ENCODE measurements at places on chromosomes 13 and 19. TPM values are rescaled to one million over a fixed set of nuclear protein-coding genes. Genes with fewer than 3 reads are reported as not detected.
A peak's percentile ranks its signal among the peaks of the same experiment; 100 is the strongest.

- H3K27me3 ChIP-seq = no peaks in the 10 kb centered on the region
- no peak overlapping the region for H3K4me3 ChIP-seq
- H3K4me1 ChIP-seq = no peaks in the 10 kb centered on the region
- no peak for DNase-seq
- no peak overlapping the region for H3K27ac ChIP-seq
Measured at GRCh38 chr13:110227864-110228643, 78.9 kb downstream of the COL4A1 start.

DNA sequence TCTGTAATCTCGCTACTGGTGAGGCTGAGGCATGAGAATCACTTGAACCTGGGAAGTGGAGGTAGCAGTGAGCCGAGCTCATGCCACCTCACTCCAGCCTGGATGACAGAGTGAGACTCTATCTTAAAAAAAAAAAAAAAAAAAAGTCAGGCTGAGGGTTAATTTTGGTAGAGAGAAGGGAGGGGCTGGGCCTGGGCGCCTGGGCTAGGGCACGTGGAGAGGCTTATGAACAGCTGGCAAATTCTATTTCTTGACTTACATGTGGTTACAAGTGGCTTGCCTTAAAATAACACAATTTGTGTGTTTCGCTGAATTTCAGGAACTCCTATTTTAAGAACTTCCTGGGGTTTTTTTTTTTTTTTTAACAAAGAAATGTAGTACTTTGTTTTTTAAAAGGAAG lies 47.6 kb upstream of the MAP3K10 start:
- no peak for DNase-seq
- no peak overlapping the region for H3K4me3 ChIP-seq
- no peaks in the 10 kb centered on the region for H3K36me3 ChIP-seq
- no peaks in the 10 kb centered on the region for H3K27me3 ChIP-seq
- H3K4me1 ChIP-seq = peaks cover 59% of the 10 kb centered on the region

DNA sequence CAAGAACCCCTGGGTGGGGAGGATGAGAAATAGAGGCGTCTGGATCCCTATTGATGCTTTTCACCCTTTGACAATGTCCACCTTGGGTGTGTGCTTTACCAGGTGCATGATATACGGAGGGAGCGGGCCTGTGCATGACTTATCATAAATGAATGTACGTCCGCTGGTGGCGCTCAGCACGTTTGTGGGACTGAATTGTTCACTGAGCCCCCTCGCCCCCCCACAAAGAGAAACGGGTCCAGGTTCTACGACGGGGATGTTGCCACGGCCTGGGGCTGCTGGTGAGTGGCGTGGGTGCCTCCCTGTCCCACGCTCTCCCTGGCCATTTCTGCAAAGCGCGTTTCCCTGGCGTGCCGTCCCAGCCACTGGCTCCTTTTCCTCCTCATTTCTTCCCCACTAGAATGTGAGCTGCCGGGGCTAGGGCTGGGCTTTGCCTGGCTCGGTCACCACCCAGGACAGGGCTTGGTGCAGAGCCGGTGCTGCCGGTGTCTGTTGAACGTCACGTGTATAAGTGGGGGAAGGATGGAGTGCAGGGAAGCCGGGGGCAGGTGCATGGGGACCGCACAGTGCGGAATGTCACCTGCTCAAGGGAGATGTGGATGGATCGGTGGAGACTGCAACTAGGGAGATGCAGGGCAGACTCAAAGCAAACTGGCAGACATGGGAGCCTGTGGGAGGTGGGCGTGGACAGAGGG lies 21.6 kb downstream of the LRRC4B start:
- no peaks in the 10 kb centered on the region for H3K4me1 ChIP-seq
- no peak for DNase-seq
- H3K27ac ChIP-seq = no peak overlapping the region
- no peak overlapping the region for H3K4me3 ChIP-seq
- H3K36me3 ChIP-seq = no peaks in the 10 kb centered on the region
- peaks cover 5% of the 10 kb centered on the region for H3K27me3 ChIP-seq

DNA sequence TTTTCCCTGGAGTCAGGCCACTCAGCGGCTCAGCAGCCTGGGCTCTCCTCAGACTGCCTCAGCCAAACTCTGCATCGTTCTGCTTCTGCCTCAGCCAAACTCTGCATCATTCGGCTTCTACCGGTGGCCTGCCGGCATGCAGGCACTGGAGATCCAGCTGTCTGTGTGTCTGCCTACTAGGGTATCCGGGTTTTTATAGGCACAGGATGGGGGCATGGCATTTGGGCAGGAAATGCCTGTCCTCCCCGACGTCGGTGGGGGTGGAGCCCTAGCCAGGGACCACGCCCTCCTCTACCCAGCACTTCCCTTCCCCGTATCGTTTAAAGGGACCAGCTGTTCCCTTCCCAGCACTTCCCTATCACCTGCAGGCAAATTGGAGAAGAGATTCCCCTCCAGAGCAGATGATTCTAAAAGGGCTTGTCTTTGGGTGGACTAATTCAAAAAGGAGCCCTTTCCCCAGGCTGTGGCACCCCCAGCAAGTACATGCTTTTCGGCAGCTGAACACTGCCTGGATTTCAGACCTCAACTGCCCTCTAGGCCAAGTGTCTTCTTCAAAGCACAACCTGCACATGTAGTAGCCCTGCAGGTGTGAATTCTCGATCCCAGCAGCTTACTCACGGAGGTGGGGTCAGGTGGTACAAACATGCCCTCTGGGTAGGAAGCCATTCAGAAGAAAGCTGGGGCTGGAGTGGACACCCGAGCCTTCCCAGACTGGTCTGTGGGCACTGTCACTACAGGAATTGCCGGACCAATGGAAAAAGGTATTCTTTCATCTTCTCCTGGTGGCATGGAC lies 25.4 kb upstream of the GPR12 start:
- no peaks in the 10 kb centered on the region for H3K27me3 ChIP-seq
- H3K27ac ChIP-seq = no peak overlapping the region
- peak overlapping the region; percentile 81 for H3K4me3 ChIP-seq

- DNase-seq = no peak
- no peaks in the 10 kb centered on the region for H3K4me1 ChIP-seq
- no peak overlapping the region for H3K27ac ChIP-seq
- H3K27me3 ChIP-seq = no peaks in the 10 kb centered on the region
Measured at GRCh38 chr19:35307931-35308330, 16.0 kb downstream of the MAG start.

DNA sequence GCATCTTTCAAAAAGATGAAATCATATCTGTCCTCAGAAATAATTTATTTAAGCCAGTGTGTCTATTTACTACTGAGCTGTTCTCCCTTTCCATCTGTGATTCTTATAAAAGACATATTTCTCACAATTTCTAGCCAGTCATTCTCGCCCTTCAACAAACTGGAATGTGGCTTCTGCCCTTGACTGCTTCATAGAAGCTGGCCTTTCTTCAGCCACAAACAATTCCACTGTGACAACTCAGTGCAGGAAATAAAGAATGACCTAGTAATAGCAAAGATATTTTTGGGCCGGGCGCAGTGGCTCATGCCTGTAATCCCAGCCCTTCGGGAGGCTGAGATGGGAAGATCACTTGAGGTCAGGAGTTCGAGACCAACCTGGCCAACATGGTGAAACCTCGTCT lies 655.5 kb downstream of the PCDH9 start:
- no peaks in the 10 kb centered on the region for H3K27me3 ChIP-seq
- no peaks in the 10 kb centered on the region for H3K36me3 ChIP-seq
- no peak for DNase-seq
- H3K4me1 ChIP-seq = no peaks in the 10 kb centered on the region
- H3K4me3 ChIP-seq = no peak overlapping the region
- no peak overlapping the region for H3K27ac ChIP-seq

DNA sequence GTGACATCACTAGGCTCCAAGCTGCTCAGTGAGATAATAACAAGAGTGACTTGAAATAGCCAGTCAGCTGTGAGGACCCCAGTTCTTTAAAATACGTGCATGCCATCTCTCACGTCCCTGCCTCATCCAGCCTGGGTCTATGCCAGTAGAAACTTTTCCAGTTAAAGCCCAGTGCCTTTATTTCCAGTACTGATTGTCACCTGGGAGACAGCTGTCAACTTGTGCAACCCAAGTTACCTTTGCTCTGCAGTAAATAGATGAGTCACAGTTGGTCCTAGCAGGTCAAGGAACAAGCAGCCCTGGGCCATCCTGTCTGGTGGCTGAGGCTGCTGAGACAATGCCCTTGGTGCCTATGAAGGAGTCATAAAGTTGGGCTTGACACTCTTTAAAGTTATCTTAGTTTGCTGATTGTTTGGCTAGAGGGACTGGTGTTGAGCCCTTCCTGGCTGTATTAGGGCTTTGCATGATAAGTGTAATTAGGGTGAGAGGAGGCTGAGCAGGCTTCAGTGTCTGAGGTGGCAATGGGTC lies 228.7 kb downstream of the LACC1 start:
- DNase-seq = no peak
- H3K36me3 ChIP-seq = no peaks in the 10 kb centered on the region
- no peak overlapping the region for H3K27ac ChIP-seq
- no peak overlapping the region for H3K4me3 ChIP-seq

DNA sequence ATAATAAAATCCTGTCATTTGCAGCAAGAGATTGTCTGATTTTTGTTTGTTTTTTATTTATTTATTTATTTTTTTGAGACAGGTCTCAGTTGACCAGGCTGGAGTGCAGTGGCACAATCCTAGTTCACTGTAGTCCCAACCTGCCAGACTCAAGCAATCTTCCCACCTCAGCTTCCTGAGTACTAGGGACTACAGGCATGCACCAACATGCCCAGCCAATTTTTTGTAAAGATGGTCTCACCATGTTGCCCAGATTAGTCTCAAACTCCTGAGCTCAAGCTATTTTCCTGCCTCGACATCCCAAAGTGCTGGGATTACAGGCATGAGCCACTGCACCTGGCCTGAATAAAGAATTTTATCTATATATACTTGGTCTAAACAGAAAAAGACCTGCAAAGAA lies 17.6 kb downstream of the ZNF233 start:
- no peaks in the 10 kb centered on the region for H3K27me3 ChIP-seq
- no peak overlapping the region for H3K27ac ChIP-seq
- H3K4me1 ChIP-seq = no peaks in the 10 kb centered on the region
- no peak for DNase-seq

GRCh38 chr13:78701383-78701782 lies 42.4 kb upstream of the OBI1 start:
- no peak overlapping the region for H3K4me3 ChIP-seq
- H3K4me1 ChIP-seq = no peaks in the 10 kb centered on the region
- no peak overlapping the region for H3K27ac ChIP-seq
- no peak for DNase-seq
- H3K36me3 ChIP-seq = no peaks in the 10 kb centered on the region

DNA sequence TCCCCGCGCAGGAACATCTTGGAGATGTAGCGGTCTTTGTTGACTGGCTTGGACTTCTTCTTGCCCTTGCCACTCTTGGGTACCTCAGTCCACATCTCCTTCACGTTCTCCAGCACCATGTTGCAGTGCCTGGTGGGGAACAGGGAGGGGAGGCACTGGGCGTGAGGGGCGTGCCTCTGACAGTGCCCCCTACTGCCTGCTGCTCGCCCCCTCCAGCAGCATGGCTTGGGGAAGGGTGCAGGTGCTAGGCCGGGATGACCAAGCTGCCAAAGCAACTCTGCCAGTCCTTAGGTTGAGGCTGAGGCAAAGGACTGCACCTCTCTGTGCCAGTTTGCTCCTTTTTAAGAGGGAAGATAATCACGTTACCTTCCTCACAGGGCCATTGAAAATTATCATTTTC lies 4.2 kb downstream of the SNRPD2 start:
- peaks cover 7% of the 10 kb centered on the region for H3K4me1 ChIP-seq
- H3K36me3 ChIP-seq = peaks cover 33% of the 10 kb centered on the region
- DNase-seq = no peak
- H3K27ac ChIP-seq = no peak overlapping the region
- H3K4me3 ChIP-seq = no peak overlapping the region

DNA sequence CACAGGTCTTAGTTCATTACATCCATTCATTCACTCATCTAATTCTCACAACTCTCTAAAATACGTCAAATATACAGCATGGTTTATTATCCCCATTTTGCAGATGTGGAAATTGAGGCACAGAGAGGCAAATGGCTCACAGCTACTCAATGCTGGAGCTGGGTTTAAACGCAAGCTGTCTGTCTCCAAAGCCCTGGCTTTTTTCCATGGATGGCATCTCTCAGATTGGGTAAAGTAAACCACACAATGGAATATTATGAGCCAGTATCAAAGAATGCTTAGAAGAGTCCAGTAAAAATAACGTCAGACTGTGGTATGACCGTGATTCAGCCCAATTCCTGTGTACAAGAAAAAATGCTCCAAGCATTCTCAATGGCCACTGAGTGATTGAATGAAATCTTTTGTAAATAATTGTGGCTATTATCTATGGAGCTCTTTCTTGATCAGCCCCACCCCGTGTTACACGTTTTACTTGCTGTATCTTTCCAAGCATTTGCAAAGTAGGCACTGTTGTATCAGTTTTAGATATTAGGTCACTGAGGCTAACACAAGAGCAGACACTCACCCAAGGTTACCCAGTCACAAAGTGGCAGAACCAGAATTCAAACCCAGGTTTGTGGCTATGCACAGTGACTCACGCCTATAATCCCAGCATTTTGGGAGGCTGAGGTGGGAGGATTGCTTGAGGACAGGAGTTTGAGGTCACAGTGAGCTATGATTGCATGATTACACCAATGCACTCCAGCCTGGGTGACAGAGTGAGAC lies 5.5 kb upstream of the ACP7 start:
- no peak overlapping the region for H3K27ac ChIP-seq
- peaks cover 21% of the 10 kb centered on the region for H3K4me1 ChIP-seq
- no peak overlapping the region for H3K4me3 ChIP-seq
- H3K36me3 ChIP-seq = no peaks in the 10 kb centered on the region
- no peak for DNase-seq
- H3K27me3 ChIP-seq = peaks cover 14% of the 10 kb centered on the region

- no peak overlapping the region for H3K4me3 ChIP-seq
- H3K4me1 ChIP-seq = peaks cover 36% of the 10 kb centered on the region
Measured at GRCh38 chr19:17490411-17490810, 20.1 kb downstream of the SLC27A1 start.

GRCh38 chr13:100470866-100471505 lies 117.6 kb downstream of the GGACT start:
- no peaks in the 10 kb centered on the region for H3K36me3 ChIP-seq
- no peaks in the 10 kb centered on the region for H3K27me3 ChIP-seq
- H3K27ac ChIP-seq = no peak overlapping the region
- DNase-seq = no peak
- H3K4me3 ChIP-seq = no peak overlapping the region

DNA sequence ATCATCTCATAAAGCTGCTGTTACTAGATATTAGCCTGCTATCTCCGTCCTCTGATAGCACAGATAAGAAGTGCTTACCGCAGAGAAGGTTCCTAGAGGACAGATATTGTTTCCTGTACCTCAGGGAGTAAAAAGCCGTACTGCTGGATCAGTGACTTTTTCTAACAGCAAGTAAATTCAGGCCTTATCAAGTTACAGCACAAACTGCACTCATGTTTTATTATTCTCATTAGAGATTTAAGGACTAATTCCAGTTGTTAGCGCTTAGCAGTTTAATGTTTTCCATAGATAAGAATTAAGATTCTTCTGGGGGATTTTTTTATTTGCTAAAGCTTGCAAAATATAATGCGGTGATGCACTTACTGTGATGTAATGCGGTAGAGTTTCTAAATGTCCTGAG lies 119.0 kb upstream of the OBI1 start:
- no peaks in the 10 kb centered on the region for H3K36me3 ChIP-seq
- H3K27me3 ChIP-seq = no peaks in the 10 kb centered on the region
- no peaks in the 10 kb centered on the region for H3K4me1 ChIP-seq
- no peak overlapping the region for H3K27ac ChIP-seq
- DNase-seq = no peak

LILRB3 gene
- total RNA-seq = 0.48 TPM

TMPRSS9 gene
- total RNA-seq = not detected

LILRB4 gene
- 0.44 TPM for total RNA-seq

SIGLEC11 gene
- total RNA-seq = not detected

DLEU7 gene
- total RNA-seq = not detected

EHD2 gene
- total RNA-seq = not detected

ZNF541 gene
- 0.44 TPM for total RNA-seq

ZNF414 gene
- 26.0 TPM for total RNA-seq

KIR2DL1 gene
- total RNA-seq = not detected
